ENCODE measurements at places on chromosomes 3 and 15. TPM values are rescaled to one million over a fixed set of nuclear protein-coding genes. Genes with fewer than 3 reads are reported as not detected.

The AADACL2 gene
- not detected for total RNA-seq

The UQCRC1 gene
- total RNA-seq, result 314 TPM

The SPINK8 gene
- total RNA-seq, result not detected

The THAP10 gene
- 6.6 TPM for total RNA-seq

The MFAP1 gene
- total RNA-seq, result 34.0 TPM

The BFSP2 gene
- total RNA-seq, result not detected

The CCDC9B gene
- total RNA-seq, result 9.4 TPM

The TRIM42 gene
- total RNA-seq, result not detected

The MCTP2 gene
- total RNA-seq, result 0.91 TPM

The ATP2C1 gene
- 17.2 TPM for total RNA-seq

The ACKR4 gene
- 0.20 TPM for total RNA-seq

The CASR gene
- total RNA-seq, result not detected

The LIPH gene
- total RNA-seq, result 1.4 TPM

The FEZF2 gene
- total RNA-seq, result not detected

The PSMA4 gene
- 510 TPM for total RNA-seq
